BE2C (cell line): ENCODE measurements at places on chromosomes 12 and 14.

DNA sequence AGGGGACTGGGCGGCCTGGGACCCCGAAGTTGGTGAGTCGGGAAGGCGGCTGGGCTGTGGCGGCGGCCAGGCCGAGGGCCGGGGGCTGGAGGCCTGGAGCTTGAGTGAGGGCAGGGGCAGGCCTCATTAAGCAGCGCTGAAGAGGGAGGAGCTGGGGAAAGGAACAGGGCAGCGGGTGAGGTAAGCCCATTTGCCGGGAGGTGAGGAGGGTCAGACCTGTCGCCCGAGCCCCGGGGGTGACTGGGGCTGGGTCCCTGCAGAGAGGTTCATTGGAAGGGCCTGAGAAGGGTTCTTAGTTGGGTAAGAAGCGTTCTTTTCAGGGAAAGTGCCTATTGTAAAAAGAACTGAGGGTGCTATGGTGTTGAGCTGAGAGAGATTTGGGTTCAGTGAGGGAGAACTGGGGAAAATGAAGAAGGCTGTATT, 441 bp downstream of the RAB5B start:
- peak; percentile 39 for DNase-seq

DNA sequence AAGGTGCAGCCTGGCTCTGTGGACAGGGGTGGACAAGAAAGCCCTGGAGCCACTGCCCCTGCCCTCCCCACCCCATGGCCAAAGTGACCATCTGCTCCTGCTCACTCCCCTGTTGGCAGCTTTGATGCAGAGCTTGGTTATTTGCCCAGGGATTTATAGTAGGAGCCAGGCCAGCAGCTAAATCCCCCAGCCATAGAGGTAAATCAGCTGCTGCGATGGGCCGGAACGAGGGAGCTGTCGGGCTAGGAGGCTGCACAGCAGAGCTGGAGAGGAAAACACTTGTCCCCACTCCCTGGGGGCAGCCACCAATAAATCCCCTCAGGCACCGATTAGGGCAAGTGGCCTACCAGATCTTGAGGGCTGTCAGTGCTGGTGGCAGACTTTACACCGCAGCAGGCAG, 26.0 kb downstream of the SMUG1 start:
- DNase-seq, result peak; percentile 57

GRCh38 chr14:51962711-51963110, 26.6 kb upstream of the RTRAF start:
- DNase-seq, result no peak

DNA sequence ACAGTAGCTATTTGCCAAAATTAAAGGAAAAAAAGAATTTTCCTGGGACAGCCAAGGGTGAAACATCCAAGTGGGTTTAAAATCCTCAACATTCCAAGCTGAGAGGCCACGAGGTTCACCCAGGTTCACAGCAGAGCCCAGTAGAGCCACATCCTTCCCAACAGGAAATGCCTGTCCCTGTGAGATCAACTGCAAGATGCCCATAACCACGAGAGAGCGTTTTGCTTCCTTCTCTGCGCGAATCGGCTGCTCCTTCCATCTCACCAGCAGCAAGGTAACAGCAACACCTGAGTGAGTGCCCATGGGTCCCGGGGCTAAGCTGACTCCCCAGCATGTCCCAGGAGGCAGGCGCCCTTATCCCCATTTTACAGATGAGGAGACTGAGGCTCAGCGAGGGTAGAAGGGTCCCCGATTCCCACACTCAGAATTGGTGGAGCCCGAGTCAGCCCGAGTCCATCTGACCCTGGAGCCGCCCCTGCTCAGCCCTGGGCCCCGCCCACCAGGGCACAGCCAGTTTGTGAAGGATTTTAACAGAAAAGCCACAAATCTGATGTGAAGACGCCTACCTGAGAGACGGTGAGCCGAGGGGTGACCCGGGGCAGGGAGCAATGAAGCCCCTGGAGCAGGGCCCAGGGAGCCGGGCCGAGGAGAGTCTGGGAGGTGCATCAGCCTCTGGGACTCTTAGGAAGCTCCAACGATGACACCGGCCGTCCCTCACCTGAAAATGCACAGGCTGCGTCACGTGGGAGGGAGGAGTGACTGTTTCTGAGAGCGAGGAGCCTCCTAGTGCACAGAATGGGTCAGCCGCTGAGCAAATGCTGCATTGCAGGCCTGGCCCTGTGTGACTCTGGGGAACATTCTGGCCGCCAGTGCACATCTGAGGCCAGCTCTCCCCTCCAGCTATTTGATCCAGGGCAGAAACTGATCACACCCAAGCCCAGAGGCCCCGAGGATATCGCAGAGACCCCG, 236.9 kb upstream of the SFSWAP start:
- DNase-seq, result no peak

GRCh38 chr12:89943463-89943862, 234.8 kb upstream of the ATP2B1 start:
- DNase-seq, result no peak

DNA sequence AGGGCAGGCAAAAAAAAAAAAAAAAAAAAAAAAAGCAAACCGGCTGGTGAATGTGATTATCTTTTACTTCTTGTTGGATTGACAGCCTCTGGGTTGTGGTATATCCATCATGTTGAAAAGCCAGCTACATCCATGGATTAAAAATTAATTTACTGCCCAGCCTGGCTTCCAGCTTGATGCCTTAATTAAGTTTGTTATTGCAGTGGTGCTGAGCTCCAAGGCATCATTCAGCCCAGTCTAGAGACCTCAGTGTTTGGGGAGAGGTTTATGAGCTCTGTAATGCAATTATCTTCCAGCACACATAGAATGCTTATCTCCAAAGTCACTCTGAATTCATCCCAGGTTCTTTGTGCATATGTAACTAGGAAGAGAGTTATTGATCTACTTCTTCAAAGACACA, 114.8 kb downstream of the RIMBP2 start:
- DNase-seq, result peak; percentile 74

DNA sequence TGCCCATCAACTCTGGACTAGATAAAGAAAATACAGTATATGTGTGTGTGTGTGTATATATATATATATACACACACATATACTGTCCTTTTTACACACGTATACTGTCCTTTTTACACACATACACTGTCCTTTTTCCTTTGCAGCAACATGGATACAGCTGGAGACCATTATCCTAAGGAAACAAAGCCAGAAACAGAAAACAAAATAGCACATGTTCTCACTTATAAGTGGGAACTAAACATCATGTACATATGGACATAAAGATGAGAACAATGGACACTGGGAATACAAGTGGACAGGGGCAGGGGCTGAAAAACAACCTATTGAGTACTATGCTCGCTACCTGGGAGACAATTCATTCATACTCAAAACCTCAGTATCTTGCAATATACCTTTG, 23.7 kb downstream of the VDR start:
- no peak for DNase-seq
